ENCODE measurements at places on chromosomes 11 and 22. TPM values are rescaled to one million over a fixed set of nuclear protein-coding genes. Genes with fewer than 3 reads are reported as not detected.

Gene LMNTD2
- total RNA-seq: 2.3 TPM

- no peaks in the 10 kb centered on the region for H3K4me1 ChIP-seq
- no peaks in the 10 kb centered on the region for H3K36me3 ChIP-seq
- no peak overlapping the region for H3K27ac ChIP-seq
- H3K4me3 ChIP-seq: no peak overlapping the region
Observed at GRCh38 chr11:28858076-28858475, 749.9 kb downstream of the METTL15 start.

- peaks cover 2% of the 10 kb centered on the region for H3K4me1 ChIP-seq
- DNase-seq: no peak
- H3K4me3 ChIP-seq: no peak overlapping the region
- peaks cover 3% of the 10 kb centered on the region for H3K27me3 ChIP-seq
- peaks cover 5% of the 10 kb centered on the region for H3K36me3 ChIP-seq
- H3K27ac ChIP-seq: no peak overlapping the region
Observed at GRCh38 chr11:86948733-86949132, 6.5 kb downstream of the FZD4 start.

Gene WBP2NL
- not detected for total RNA-seq

DNA sequence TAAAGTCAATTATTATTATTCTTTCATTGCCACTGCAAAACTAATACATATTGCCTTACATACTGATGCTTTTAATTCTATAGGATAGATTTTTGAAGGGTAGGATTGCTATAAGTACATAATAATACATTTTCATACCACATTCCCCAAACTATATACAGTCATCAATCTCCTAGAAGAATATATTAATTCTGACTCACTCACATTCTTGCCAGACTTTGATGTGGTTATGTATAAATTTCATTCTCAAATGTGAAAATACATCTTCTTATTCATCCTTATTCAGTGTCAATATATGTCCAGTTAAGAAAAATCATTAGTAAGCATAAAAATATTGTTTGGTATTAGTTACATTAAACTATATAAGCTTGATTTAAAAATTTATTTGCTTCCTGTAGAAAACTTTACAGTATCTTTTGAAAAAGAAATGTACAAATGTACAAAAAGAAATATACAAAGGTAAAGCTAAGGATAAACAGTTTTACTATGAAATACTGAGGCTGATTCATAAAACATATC, 458.8 kb upstream of the CNTN5 start:
- H3K27me3 ChIP-seq: no peaks in the 10 kb centered on the region
- H3K27ac ChIP-seq: no peak overlapping the region
- H3K4me3 ChIP-seq: no peak overlapping the region
- DNase-seq: no peak
- no peaks in the 10 kb centered on the region for H3K36me3 ChIP-seq

DNA sequence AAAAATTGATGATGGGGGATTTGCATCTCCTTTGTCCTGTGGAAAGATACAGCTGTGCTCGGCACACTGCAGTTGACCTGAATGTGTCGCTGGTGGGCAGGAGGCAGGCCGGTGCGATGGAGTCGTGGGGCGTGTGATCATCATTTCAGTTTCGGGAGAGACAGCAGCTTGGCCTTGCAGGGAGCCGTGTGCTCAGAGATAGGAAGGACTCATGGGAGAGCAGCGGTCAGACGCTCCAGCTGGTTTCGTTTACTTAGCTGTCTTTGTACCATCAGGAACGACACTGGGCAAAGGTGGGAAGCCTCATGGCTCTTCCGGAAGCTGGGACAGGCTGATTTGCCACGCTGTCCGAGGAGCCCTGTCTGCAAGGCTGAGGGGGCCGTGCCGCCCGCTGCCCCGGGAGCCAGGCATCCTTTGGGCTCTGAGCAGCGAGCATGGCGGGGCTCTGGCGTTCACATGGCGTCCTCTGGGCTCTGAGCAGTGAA, 32.7 kb downstream of the GRAMD4 start:
- H3K36me3 ChIP-seq: no peaks in the 10 kb centered on the region
- peaks cover 17% of the 10 kb centered on the region for H3K27me3 ChIP-seq
- peaks cover 24% of the 10 kb centered on the region for H3K4me1 ChIP-seq
